Activated T-helper 17 cell treated with anti-CD3 and anti-CD28 coated beads, Interleukin-2, amount 50 U/mL, for 72 hours (primary cell): ENCODE measurements at places on chromosomes 4 and X. TPM values are rescaled to one million over a fixed set of nuclear protein-coding genes. Genes with fewer than 3 reads are reported as not detected.

GRCh38 chr4:161525121-161525520 lies 638.7 kb downstream of the FSTL5 start:
- ATAC-seq = no peak
- no peaks in the 10 kb centered on the region for H3K4me1 ChIP-seq
- H3K27ac ChIP-seq = no peak overlapping the region
- H3K27me3 ChIP-seq = no peaks in the 10 kb centered on the region
- no peaks in the 10 kb centered on the region for H3K36me3 ChIP-seq

- peak overlapping the region; percentile 58 for H3K27ac ChIP-seq
- no peaks in the 10 kb centered on the region for H3K36me3 ChIP-seq
- H3K4me1 ChIP-seq = peaks cover 7% of the 10 kb centered on the region
- no peak overlapping the region for H3K4me3 ChIP-seq
Measured at GRCh38 chr4:48173056-48173991, 39.3 kb upstream of the TXK start.

DNA sequence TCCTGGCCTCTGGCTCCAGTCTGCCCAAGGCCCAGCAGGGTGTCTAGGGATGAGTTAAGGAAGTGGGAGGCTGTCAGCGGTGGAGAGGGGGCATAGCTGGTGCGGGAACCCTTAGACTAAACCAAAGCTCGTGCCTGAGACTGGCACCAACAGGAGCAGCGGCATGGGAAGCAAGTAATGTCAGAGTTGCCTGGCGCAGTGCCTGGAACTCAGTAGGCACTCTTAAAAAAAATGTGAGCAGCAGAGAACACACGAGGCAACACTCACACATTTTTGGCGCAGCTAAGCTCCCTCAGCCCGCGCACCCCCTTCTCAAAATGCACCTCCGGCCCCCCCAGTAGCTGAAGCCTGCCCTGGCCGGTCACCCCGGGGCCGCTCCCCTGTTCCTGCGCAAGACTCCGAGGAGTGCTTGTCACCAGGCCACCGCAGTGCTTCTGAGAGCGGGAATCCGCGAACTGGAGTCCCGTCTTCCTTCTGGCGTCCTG lies 583 bp downstream of the GABRE start:
- H3K27me3 ChIP-seq = peaks cover 10% of the 10 kb centered on the region
- ATAC-seq = no peak
- no peak overlapping the region for H3K4me3 ChIP-seq
- no peak overlapping the region for H3K27ac ChIP-seq

- H3K27me3 ChIP-seq = peaks cover 1% of the 10 kb centered on the region
- H3K4me1 ChIP-seq = no peaks in the 10 kb centered on the region
- no peak overlapping the region for H3K4me3 ChIP-seq
- no peaks in the 10 kb centered on the region for H3K36me3 ChIP-seq
- ATAC-seq = no peak
- H3K27ac ChIP-seq = no peak overlapping the region
Measured at GRCh38 chrX:50876551-50876950, 34.0 kb upstream of the BMP15 start.

EREG gene
- not detected for total RNA-seq

HSFX3 gene
- not detected for total RNA-seq
